RPMI7951 (cell line): ENCODE measurements at places on chromosomes 2 and 18. TPM values are rescaled to one million over a fixed set of nuclear protein-coding genes. Genes with fewer than 3 reads are reported as not detected.

- DNase-seq, result no peak
Observed at GRCh38 chr2:36710858-36711515, 14.5 kb downstream of the VIT start.

- DNase-seq, result no peak
Observed at GRCh38 chr18:8967573-8967972, 134.9 kb upstream of the NDUFV2 start.

DNA sequence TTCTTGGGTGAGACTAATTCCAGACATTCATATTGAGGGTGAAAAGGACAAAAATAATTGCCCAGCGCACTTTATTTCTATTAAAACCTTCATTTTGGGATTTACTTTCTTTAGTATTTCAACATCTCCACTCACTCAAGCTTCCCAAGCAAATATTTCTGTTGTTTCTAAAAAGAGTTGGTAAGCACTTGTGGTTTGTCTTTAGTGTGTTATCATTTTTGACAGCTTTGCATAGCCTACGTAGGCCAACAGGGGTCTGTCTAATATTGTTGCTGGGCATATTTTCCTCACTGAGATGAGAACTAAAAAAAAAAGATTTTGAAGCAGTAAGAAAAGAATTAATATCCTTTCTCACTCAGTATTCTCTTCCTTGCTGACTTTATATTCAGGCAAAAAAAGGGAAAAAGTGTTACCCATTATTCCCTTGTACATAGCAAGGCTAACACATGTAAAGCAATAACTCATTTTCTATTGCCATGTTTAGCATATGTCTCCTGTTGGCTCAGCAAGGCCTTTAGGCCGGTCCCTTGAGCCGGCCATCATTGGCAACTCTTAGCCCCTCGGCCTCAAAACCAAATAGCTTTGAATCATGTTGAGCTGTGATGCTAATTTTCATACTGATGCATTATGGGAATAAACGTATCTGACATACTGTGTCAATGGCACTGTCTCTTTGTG, 494.2 kb downstream of the ARHGAP15 start:
- no peak for DNase-seq

DNA sequence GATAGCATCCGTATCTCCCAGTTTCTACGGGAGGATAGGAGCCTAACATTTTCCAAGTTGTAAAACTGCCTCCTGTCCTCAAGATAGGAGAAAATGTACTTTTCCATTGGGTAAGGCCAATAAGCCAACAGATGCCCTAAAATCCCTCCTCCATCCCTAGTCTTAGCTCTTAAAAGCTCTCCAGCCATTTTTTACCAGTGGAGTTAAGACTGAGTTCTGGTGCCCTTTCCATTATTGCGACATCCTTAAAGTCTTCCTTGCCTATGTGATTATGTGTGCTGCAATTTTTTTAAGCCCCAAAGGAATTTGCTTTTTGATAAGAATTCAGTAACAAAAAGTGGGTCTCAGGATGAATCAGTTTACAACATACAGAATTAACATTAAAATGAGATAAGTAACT, 33.0 kb downstream of the LINC00305 start:
- DNase-seq, result no peak

DNA sequence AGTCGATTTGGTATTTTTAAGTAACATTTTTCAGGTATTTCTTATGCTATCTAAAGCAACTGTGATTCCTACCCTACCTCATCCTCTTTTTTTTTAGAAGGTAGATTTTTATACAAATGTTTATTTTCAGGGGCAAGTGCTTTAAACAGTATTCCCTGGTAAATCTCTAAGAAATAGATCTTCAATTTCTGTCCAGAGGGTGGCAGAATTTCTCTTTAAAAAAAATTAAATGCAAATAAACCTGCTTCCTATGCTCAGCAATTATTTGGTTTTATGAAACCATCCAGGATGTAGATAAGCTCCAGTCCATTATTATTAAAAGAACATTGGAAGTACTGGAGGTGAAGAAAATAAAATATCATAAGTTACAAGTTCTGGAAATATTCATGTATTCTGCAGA, 191.9 kb downstream of the MYO3B start:
- peak; percentile 19 for DNase-seq

DNA sequence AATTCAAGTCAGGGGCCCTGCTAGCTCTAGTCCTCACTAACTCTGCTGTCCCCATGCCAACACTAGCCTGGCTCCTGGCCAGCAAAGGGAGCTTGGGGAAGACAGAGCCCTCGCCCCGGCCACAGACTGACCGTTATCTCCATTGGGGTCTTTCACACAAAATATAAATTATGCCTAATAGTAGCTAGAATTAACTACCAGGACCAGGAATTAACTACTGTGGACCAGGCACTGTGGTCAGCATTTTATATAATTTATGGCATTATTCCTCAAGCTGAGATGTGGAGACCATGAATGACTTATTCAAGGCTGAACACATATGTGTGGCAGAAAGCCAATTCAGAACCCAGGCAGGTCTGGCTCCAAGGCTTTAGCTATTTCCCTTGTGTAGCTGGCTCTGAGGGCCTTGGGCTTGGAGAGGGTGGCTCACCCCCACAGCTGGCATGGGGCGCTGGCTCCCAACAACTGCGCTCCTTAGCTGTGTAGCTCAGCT, 49.2 kb downstream of the CELF4 start:
- no peak for DNase-seq

- DNase-seq, result peak; percentile 37
Observed at GRCh38 chr18:2656237-2656980, 883 bp downstream of the SMCHD1 start.

- DNase-seq, result no peak
Observed at GRCh38 chr18:78517973-78518372, 461.6 kb upstream of the SALL3 start.

Gene GALNT3
- not detected in 2 replicates for total RNA-seq

Gene C1GALT1C1L
- total RNA-seq, result 6.4 and 7.0 TPM in 2 replicates

Gene NT5C1B
- total RNA-seq, result not detected in 2 replicates

Gene TGFA
- 4.2 and 4.3 TPM in 2 replicates for total RNA-seq

Gene CEBPZOS
- 33.3 and 34.9 TPM in 2 replicates for total RNA-seq

Gene ANKRD30BL
- not detected in 2 replicates for total RNA-seq
